NCI-H187 (cell line): ENCODE measurements at places on chromosomes 16 and 17.

GRCh38 chr16:87416826-87417527 lies 24.8 kb downstream of the MAP1LC3B start:
- no peak for DNase-seq

GRCh38 chr16:693766-694165 lies 3.6 kb upstream of the WDR24 start:
- no peak for DNase-seq

- no peak for DNase-seq
Measured at GRCh38 chr16:50498431-50499155, 49.6 kb upstream of the NKD1 start.

- no peak for DNase-seq
Measured at GRCh38 chr16:23679986-23680336, 1.3 kb downstream of the PLK1 start.

GRCh38 chr17:28760601-28761562 lies 17.1 kb downstream of the TRAF4 start:
- no peak for DNase-seq

- no peak for DNase-seq
Measured at GRCh38 chr17:7747635-7748071, 30.1 kb downstream of the DNAH2 start.

DNA sequence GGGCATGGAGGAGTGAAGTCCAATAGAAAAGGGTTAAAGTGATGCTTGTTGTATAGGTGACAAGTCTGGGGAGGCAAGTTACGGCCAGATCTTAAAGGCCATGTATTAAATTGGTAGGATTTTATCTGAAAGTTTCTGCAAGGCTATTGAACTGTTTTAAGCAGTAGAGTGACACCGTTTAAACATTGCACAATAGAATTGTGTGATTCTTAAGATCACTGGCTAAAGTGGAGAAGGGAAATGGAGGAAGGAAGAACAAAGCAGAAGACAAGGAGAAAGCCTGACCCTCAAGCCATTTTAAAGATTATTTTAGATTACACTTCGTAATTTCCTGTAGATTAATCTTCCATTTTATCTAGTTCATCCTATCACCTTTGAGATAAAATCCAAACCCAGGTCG lies 5.6 kb upstream of the MPHOSPH6 start:
- no peak for DNase-seq

GRCh38 chr16:50067290-50067853 lies 1.6 kb downstream of the HEATR3 start:
- no peak for DNase-seq

DNA sequence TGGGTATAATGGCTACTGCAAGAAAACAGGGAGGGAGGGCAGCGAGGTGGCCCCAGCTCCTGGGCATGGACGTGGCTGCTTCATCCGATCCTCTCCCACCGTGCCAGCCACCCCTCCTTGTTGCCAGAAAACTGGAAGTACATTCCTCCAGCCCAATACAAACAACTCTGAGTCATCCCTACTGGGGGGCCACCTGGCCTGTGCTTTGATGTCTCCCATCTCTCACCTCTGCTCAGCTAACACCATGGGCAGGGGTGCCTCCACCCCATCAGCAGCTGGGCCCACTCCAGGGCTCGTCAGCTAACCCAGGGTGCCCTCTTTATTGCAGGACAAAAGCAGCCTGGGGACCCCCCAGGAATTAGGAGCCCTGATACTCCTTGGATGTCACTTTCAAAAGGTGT lies 2.0 kb downstream of the RHBDF2 start:
- no peak for DNase-seq
